Uterus (tissue), 4 donors: ENCODE measurements at places on chromosomes 16 and 17. TPM values are rescaled to one million over a fixed set of nuclear protein-coding genes. Genes with fewer than 3 reads are reported as not detected.

Gene TRAPPC1
- 24.1 TPM for total RNA-seq

Gene CCL4L2
- not detected for total RNA-seq

DNA sequence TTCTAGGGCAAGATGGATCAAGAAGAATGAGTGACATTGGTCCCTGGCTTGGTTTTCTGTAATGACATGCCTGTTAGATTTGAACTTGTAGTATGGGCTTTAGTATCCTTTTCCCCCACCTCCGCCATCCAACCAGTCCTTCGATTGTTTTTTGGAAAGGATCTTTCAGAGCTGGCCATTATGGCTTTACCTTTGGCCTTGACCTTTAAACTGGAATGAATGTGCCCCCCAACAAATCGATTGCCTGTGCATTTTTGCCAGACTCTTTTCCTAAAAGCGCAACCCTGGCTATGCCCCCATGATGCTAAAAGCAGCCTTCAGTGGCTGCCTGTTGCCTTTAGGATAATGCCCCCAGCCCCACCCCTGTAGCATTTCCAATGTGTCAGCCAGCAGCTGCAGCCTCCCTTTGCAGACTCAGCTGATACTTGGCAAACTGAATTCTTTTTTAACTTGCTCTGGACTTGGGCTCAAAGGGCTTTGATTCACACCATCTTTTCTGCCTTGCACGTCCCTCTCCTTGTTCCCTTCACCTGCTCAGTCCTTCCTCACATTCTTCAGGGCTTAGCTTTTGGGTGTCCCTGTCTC lies 4.0 kb downstream of the GPRC5C start:
- H3K27ac ChIP-seq = no peak overlapping the region
- no peak overlapping the region for H3K4me3 ChIP-seq
- no peaks in the 10 kb centered on the region for H3K27me3 ChIP-seq

GRCh38 chr17:1648963-1649843 lies 463 bp downstream of the RILP start:
- H3K36me3 ChIP-seq = no peaks in the 10 kb centered on the region
- peak overlapping the region; percentile 73 for H3K4me3 ChIP-seq
- H3K27ac ChIP-seq = peak overlapping the region; percentile 100
- DNase-seq = peak; percentile 93
- no peaks in the 10 kb centered on the region for H3K27me3 ChIP-seq

Gene HSDL1
- total RNA-seq = 18.2 TPM

Gene SIRT7
- 0.77 TPM for total RNA-seq

DNA sequence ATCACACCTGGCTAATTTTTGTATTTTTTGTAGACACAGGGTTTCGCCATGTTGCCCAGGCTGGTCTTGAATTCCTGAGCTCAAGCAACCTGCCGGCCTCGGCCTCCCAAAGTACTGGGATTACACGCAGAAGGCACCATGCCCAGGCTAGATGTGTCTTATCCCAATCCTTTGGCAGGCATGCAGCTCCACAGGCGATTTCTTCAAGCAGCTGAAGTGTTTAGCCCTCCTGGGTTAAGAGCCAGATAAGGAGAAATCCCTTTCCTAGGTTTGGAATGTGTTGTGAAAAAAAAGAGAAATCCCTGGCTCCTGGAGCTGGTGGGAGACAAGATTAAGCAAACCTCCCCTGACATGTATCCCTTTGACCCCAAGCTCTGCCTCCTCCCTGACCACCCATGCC lies 2.1 kb upstream of the NHERF1 start:
- H3K4me1 ChIP-seq = no peaks in the 10 kb centered on the region
- no peak overlapping the region for H3K4me3 ChIP-seq
- no peak for DNase-seq
- H3K27ac ChIP-seq = no peak overlapping the region
- H3K36me3 ChIP-seq = no peaks in the 10 kb centered on the region

DNA sequence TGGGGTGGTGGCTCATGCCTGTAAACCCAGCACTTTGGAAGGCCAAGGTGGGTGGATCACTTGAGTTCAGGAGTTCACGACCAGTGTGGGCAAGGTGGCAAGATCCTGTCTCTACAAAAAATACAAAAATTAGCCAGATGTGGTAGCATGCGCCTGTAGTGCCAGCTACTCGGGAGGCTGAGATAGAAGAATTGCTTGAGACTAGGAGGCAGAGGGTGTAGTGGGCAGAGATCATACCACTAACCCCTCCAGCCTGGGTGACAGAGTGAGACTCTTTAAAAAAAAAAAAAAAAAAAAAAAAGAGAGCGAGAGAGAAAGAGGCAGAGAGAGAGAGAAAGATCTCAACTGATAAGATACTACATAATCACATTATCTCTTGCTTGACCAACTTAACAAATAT lies 45.9 kb downstream of the KANSL1 start:
- no peak overlapping the region for H3K27ac ChIP-seq
- no peak overlapping the region for H3K4me3 ChIP-seq
- DNase-seq = no peak
- no peaks in the 10 kb centered on the region for H3K27me3 ChIP-seq
- peaks cover 3% of the 10 kb centered on the region for H3K4me1 ChIP-seq
- H3K36me3 ChIP-seq = no peaks in the 10 kb centered on the region

DNA sequence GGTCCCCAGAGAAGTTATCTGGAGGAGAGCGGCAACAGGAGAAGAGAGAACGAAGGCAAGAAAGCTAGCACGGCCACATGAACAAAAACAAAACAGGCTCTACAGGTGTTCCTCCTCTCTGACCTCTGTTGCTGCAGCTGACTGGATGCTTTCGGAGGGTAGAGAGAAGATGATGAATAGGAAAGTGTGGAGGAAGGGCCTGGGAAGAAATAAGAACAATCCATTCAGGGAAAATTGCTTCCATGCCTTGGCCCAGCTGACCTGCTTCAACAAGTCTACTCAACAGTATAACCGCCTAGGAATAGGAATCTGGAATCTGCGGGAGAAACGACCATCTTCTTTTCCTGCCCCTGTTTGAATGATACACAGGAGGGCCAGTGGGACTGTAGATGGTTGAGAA lies 258.5 kb downstream of the ZFHX3 start:
- H3K27ac ChIP-seq = no peak overlapping the region
- no peak for DNase-seq
- H3K4me1 ChIP-seq = no peaks in the 10 kb centered on the region
- no peaks in the 10 kb centered on the region for H3K27me3 ChIP-seq

Gene KCNG4
- not detected for total RNA-seq

GRCh38 chr17:17377071-17377967 lies 74.1 kb downstream of the NT5M start:
- H3K36me3 ChIP-seq = no peaks in the 10 kb centered on the region
- H3K27me3 ChIP-seq = no peaks in the 10 kb centered on the region
- no peaks in the 10 kb centered on the region for H3K4me1 ChIP-seq
- no peak overlapping the region for H3K4me3 ChIP-seq
- no peak overlapping the region for H3K27ac ChIP-seq

Gene KRTAP4-6
- total RNA-seq = not detected

- DNase-seq = no peak
- H3K27ac ChIP-seq = no peak overlapping the region
Observed at GRCh38 chr17:53655591-53655990, 167.1 kb upstream of the KIF2B start.

DNA sequence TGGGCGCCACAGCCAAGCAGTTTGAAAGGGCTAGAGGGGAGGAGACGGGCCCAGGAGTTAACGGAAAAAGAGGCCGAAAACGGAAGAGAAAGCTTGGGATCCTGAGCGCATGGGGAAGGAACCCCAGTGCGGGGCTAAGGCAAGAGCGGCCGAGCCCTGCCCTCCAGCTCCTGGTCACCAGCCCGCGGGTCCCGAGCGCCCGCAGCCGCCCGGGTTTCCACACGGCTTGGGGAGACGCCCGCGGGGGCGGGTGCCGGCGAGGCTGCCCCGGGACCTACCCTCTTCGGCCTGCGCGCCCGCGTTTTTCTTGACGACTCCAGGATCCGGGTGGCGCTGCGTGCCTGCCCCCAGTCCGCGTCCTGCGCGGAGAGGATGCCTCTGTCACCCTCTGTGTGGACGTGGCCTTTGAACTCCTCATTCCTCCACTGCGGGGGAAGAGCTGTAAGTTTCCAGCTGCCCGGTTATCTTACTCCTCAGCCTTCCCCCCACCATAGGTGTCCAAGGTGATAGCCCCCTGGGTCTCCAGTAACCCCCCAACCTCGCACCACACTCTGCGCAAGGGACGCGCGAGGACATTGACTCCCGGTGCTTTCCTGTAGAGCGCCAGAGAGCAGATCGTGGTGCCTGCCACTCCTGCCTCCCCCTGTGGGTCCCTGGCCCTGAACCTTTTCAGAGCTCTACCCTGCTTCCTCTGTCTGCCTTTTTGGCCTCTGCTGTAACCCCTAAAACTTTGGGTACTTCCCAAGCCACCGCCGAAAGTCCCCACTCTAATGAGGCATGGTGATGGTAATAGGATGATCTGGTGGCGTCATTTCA lies 1.7 kb upstream of the CDH11 start:
- H3K36me3 ChIP-seq = no peaks in the 10 kb centered on the region
- H3K4me1 ChIP-seq = no peaks in the 10 kb centered on the region
- peak overlapping the region; percentile 94 for H3K27ac ChIP-seq
- no peaks in the 10 kb centered on the region for H3K27me3 ChIP-seq

DNA sequence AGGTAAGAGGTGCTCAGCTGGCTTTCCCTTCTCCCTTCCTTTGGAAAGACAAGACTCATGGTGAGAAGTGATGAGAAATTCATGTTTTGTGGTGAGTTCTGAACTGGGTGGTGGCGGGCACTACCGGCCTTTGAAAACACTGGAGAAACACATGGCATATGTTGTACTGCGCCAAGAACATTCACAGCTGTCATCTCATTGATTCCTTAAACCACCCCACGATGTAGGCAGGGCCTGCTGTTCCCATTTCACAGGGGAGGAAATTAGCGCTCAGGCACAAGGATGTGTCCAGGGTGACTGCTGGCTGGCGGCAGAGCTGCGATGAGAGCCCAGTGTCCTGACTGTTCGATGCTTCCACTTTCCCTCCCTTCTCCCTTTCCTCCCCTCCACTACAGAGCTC lies 1.6 kb upstream of the DOC2B start:
- H3K4me3 ChIP-seq = no peak overlapping the region
- H3K27me3 ChIP-seq = peaks cover 5% of the 10 kb centered on the region
- no peak overlapping the region for H3K27ac ChIP-seq
- peaks cover 12% of the 10 kb centered on the region for H3K4me1 ChIP-seq

Gene CCL7
- not detected for total RNA-seq

DNA sequence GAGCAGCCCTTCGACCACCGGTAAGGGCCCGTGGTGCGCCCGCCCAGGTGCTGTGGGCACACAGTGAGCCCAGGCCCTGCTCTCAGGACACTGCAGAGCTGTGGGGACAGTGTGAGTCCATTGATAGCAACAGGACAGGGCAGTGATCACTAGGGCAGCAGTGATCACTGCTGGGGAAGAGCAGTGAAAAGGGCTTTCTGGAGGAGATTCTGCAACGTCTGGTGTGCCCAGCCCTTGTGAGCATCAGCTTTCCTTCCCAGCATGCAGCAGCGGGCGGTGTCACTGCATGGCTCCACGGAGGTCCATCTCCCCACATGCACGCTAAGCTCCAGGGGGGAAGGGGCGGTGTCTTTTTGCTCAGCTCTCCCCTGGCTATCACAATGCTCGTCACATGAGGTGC lies 32.1 kb downstream of the MAP1LC3B start:
- no peak overlapping the region for H3K27ac ChIP-seq
- no peaks in the 10 kb centered on the region for H3K27me3 ChIP-seq
- DNase-seq = no peak
- H3K36me3 ChIP-seq = no peaks in the 10 kb centered on the region
